ENCODE measurements at places on chromosomes 2 and 18.

GRCh38 chr2:45833968-45834344 is 182.5 kb downstream of the PRKCE start:
- DNase-seq, result no peak

DNA sequence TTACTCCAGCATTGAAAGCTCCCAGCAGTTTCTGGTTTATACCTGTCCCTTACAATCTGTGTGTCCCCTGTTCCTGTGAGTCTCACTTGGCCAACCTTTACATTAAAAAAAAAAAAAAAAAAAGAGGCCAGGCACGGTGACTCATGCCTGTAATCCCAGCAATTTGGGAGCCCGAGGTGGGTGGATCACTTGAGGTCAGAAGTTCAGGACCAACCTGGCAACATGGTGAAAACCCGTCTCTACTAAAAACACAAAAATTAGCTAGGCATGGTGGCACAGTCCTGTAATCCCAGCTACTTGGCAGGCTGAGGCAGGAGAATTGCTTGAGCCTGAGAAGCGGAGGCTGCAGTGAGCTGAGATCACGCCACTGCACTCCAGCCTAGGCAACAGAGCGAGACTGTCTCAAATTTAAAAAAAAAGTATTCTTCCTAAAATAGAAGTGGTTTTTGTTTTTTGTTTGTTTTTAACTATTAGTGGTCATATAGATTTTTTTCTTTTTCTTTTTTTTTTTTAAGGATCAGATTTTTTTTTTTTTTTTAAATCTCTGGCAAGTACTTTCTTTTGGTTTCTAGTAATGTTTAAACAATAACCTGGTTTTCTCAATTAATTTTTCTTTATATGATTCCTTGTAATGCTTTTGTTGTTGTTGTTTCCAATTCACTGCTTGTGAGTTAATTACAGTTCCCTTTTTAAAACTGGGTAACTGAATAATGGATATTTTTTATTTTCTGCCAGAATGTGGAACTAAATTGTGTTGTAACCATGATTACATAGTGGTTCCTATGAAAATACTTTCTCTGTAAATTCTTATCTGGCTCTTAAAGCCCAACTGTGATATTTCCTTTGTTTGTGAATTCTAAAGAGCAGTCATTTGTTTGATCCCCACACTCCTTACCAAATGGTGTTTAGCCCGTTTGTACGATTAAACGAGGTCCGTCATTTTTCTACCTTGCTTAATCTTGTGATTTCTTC is 116.8 kb downstream of the CTAGE1 start:
- no peak for DNase-seq

GRCh38 chr2:231228223-231228622 is 29.8 kb downstream of the ARMC9 start:
- DNase-seq, result no peak

GRCh38 chr2:225011585-225011984 is 30.7 kb downstream of the DOCK10 start:
- DNase-seq, result no peak

GRCh38 chr2:128309280-128310093 is 9.2 kb downstream of the HS6ST1 start:
- DNase-seq, result peak; percentile 56

- no peak for DNase-seq
These were observed 103.0 kb downstream of the HNRNPLL start for GRCh38 chr2:38499548-38500282.

- peak; percentile 82 for DNase-seq
These were observed 4.0 kb upstream of the WNT10A start for GRCh38 chr2:218876562-218877219.

- no peak for DNase-seq
These were observed 14.1 kb upstream of the INO80C start for GRCh38 chr18:35511833-35512232.

GRCh38 chr2:110869472-110870446 is 137.4 kb downstream of the ACOXL start:
- no peak for DNase-seq

DNA sequence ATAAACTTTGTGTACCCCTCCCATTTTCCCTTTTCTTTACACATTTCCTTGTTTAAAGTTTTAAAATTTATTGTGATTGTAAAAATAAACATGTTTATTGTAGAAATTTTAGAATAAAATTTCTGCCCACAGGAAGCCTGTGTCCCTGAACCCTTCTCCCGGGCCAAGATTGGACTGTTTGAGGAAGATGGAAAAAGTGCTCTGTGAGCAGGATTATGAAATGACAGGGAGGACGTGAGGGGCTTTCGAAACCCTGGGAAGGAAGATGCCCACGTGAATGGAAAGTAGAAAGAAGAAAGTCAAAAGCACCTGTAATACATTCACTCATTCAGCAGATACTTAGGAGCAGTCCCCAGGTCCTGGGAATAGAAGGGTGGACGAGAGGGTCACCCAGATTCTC is 25.4 kb upstream of the ATOH8 start:
- DNase-seq, result no peak

DNA sequence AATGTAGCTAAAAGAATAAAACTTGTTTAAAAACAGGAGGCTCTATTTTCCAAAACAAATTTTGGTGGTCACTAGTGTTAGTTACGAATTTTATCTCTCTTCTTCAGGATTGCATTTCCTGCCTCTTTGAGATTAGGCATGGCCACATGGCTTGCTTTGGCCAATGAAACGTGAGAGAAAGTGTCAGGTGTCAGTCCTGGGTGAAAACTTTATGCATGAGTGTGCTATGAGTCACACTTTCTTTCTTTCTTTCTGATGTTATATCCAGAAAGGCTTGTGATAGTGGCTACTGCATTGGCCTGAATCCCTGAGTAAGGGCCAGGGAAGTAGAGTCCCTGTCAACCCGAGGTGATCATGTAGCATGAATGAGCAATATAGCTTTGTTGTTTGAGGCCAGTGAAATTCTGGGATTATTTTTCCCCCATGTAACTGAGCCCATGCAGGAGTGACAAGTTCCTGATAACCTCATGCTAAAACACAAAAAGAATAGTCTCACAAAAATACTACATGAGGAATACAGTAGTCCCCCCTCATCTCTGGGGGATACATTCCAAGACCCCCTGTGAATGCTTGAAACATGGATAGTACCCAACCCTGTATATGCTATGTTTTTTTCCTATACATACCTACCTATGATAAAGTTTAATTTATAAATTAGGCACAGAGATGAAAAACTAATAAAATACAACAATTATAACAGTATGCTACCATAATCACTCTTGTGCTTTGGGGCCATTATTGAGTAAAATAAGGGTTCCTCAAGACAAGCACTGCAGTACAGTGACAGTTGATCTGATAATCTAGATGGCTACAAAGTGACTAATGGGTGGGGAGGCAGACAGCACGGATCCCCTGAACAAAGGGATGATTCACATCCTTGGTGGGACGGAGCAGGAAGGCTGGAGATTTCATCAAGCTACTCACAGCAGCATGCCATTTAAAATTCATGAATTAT is 109.5 kb downstream of the CDC42EP3 start:
- no peak for DNase-seq

DNA sequence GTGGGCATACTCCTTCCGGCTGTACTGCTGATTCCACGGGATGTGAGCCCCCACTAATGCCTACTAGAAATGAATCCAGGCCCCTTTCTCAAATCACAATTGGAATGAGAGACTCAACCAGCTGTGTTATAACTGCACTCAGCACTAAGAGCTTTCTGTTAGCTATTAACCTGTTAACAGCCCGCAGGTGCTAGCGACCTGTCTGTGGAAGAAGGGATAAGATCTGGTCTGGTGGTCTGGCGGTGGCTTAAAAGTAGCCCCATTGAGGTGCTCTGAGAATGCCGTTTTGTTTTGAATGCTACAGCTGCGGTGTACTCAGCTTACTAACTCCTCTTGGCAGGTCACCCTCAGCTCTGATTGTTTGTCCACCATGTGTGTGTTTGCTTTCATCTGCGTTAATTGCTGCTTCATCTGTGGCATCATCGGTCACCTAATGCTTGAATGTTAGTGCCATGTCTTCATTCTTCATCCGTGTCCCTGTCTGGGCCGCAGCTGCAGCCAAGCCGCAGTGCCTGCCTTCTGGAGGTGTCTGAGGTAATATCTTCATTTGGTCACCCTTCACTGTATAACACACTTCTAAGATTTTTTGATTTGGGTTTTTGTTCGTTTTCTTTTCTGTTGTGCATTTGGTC is 16.3 kb downstream of the RAB12 start:
- DNase-seq, result no peak

GRCh38 chr2:10030311-10030736 is 13.0 kb upstream of the KLF11 start:
- DNase-seq, result no peak

GRCh38 chr2:202178346-202178958 is 59.9 kb downstream of the SUMO1 start:
- peak; percentile 44 for DNase-seq

DNA sequence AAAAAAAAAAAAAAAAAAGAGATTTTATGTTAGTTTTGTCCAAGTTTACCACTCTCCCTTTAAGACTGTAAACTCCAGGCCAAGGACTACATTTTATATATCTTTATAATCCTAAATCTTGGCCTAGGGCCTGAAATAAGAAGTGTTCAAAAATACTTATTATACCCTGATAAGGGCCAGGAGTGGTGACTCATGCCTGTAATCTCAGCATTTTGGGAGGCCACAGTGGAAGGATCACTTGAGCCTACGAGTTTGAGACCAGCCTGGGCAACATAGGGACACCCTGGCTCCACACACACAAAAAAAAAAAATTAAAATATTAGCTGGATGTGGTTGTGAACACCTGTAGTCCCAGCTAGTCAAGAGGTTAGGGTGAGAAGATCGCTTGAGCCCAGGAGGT is 12.7 kb downstream of the TRIP12 start:
- DNase-seq, result no peak

DNA sequence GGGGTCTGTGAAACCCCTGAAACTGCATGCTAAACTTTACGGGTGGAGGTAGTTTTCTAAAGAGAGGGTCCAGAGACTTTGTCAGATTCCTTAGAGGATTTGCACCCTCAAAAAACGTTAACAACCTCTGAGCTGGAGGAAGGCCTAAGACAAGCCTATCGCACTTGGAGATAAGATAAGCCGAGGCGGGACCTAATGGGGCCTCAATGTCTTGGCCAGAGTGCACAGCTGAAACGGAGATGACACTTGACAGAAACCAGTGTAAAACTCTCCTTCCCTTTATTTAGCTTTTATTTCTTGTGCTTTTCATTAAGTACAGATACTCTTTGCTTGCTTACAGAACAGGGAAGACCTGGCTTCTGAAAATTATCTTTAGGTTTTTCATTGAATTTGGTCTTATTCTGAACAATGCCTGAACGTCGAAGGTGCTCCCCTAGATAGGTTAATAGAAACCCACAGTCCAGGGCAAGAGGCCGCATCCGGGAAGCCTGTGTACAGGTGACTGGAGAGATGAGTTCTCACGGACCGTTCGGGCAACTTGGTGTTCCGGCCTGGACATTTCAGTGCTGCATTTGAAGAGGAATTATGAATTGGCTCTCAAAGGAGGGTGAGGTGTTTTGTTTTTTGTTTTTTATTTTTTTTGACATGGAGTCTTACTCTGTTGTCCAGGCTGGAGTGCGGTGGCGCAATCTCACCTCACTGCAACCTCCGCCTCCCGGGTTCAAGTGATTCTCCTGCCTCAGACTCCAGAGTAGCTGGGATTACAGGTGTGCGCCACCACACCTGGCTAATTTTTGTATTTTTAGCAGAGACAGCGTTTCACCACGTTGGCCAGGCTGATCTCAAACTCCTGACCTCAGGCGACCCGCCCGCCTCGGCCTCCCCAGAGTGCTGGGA is 49.7 kb downstream of the SH3BP4 start:
- DNase-seq, result no peak

- DNase-seq, result no peak
These were observed 8.5 kb upstream of the STK39 start for GRCh38 chr2:168255866-168256265.

DNA sequence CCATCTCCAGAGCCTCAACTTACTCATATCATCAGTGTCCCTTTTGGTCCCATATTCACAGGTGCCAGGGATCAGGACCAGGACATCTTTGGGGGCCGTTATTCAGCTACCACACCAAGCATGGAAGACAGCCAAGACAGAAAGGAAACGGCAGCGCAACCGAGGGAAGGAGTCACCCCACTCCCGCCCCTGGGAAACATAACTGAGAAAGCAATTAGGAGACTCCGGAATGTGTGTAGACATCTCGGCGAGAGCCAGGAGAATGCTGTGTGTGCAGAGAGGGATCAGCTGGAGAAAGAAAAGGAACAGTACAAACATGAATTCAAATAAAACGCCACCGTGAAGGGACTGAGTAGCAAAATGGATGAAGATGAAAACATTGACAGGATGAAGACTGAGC is 13.4 kb upstream of the BOK start:
- no peak for DNase-seq

- DNase-seq, result no peak
These were observed 27.6 kb downstream of the FEZ2 start for GRCh38 chr2:36570416-36570815.

DNA sequence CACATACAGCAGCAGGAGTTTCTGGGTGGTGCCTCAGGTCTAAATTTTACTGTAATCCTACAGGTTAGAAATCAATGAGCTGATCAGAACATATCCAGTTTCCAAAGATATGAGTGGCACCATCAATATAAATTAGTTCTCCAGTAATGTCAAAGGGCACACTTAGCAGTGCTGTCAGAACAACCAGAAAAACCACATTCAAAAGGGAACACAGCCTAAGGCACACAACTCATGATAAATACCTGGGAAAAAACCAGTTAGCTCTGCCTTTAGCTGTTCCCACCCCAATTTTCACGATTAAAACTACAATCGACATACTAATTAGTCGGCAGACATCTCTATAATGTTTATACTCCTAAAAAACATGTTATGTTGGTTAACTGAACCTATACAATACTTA is 31.5 kb downstream of the ATP8B1 start:
- no peak for DNase-seq

- DNase-seq, result peak; percentile 61
These were observed 1.7 kb downstream of the CXCR4 start for GRCh38 chr2:136116151-136116812.

GRCh38 chr2:109545828-109546713 is 67.7 kb downstream of the SEPTIN10 start:
- peak; percentile 80 for DNase-seq

DNA sequence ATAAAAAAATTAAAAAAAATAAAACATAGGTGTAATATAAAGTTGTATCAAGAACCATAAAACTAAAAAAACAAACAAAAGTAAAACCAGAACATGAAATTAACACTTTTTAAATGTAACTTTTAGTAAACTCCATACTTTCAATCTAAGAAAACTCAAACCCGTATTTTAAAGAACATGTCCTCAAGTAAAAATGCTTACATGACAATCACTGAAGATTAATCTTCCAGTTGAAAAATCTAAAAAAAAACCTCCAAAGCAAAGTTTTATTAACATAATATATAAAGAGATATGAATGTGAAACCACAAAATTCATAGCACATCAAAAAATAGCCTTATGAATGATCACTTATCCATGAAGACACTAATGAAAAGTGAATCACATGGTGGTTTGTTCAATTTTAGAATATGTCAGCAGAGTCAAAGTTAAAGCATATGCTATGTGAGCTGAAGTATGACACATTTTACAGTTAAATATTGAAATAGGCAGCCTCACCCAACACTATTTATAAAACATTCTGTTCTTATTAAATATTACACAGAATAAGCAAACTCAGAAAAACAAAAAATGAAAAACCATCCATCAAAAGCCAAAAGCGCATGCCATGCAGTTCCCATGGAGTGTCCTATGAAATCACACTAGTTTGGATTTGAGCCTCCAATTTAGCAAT is 23.1 kb upstream of the CHAC2 start:
- DNase-seq, result no peak

GRCh38 chr2:231339316-231339715 is 56.2 kb upstream of the B3GNT7 start:
- DNase-seq, result no peak

- DNase-seq, result no peak
These were observed 134.7 kb downstream of the MSTN start for GRCh38 chr2:189927823-189928222.

All from tibial nerve (tissue), 4 donors.